ENCODE measurements at places on chromosomes 1 and 21.

GRCh38 chr1:184298440-184299405, 88.1 kb upstream of the C1orf21 start:
- no peak for DNase-seq

GRCh38 chr21:44995343-44995941, 55.6 kb downstream of the SLX9 start:
- no peak for DNase-seq

GRCh38 chr1:203186091-203186445, 436 bp downstream of the CHI3L1 start:
- no peak for DNase-seq

DNA sequence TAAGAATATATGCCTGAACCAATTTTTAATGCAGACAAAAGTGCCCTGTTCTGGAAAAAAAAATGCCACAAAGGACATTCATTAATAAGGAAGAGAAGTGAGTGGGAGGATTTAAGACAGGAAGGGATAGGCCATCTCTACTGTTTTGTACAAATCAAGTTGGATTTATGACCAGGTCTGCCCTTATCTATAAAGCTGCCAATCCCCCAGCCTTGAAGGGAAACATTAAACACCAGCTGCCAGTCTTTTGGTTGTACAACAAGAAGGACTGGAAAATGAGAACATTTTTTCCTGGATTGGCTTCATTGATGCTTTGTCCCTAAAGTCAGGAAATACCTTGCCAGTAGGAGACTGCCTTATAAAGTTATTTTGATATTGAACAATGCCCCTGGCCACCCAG, 444.0 kb downstream of the NPHP4 start:
- no peak for DNase-seq

DNA sequence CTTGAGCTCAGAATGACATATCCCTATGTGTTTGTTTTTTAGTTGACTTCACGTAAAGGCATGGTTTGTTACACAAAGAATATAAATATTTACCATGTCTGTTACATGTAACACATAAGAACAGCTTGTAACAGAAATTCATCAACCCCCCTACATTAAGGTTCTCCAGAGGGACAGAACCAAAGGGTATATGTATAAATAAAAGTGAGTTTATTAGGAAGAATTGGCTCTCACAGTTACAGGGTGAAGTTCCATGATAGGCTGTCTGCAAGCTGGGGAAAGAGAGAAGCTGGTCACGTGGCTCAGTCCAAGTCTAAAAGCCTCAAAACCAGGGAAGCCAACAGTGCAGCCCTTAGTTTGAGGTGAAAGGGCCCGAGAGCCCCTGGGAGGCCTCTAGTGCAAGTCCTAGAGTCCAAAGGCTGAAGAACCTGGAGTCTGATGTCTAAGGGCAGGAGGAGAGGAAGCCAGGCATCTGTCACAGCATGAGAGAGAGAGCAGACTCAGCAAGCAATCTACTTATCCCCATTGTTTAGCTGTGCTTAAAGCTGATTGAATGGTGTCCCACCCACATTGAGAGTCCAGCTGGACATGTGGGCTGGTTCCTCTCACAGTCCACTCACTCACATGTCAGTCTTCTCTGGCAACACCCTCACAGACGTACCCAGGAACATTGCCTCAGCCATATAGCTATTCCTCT, 15.8 kb downstream of the THRAP3 start:
- DNase-seq = no peak

- DNase-seq = no peak
These were observed 372.5 kb upstream of the ST6GALNAC5 start for GRCh38 chr1:76494807-76495206.

DNA sequence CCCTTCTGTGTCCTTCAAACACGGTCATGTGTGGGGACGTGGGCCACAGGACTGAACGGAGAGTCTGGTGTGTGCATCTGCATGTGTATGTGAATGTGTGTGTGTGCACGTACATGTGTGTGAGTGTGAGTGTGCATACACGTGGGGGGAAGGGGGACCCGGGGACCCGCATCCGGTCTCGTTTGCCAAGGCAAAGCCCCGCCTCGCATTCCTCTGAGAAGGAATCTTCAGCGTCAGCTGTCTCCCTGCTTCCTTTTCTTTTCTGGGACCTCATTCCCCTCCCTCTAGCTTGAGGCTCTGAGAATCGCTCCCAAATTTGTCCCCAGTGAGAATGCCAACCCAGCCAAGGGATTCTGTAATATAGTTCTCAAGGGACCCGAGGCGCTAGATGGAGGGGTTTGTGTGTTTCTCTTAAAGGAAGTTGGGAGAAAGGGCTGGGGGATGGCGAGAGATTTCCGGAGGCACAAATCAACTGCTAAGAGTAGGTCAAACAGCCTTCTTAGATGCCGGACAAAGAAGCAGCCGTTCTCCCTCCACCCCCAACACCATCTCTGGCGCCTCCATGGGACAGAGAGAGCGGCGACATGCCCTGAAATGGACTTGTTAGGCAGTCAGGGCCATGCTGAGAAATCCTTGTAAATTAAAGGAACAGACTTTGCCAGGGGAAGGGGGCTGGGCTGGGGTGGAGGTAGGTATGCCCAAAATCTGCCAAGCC, 6.6 kb downstream of the IFFO2 start:
- DNase-seq = no peak

DNA sequence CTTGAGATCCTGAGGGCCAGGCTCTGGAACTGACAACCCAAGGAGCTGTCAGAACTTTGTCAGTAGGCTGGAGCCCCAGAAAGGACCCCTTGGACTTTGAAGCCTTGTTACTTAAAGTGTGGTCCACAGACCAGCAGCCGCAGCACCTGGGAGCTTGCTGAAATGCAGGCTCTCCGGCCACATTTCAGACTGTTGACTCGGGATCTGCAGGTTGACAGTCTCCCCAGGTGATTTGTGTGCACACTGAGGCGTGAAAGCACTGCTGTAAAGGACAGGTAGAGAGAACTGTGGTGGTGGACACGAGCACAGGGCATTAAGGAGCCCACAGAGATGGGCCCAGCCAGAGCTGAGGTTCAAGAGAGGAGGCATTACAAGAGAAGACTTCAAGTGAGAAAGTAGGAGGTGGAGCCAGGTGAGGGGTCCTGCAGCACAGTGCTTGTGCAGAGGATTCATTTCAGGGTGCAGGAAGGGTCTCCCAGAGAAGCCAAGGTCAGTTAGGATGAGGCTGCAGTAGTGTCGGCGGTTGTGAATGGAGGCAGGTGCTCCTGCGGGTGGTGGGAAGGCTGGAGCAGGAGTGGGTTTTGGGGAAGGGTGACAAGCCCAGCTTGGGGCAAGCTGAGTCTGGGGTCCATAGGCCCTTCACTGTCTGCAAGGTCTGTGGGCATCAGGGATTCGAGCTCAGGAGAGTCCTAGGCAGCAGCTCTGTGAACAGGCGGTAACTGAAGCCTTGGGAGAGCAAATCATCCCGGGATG, 4.6 kb downstream of the HYI start:
- DNase-seq = no peak

All from CD4-positive, alpha-beta T cell treated with Interleukin-10 for 1 hour (primary cell).